HCEC 1CT (cell line): ENCODE measurements at places on chromosomes 3 and 15.

DNA sequence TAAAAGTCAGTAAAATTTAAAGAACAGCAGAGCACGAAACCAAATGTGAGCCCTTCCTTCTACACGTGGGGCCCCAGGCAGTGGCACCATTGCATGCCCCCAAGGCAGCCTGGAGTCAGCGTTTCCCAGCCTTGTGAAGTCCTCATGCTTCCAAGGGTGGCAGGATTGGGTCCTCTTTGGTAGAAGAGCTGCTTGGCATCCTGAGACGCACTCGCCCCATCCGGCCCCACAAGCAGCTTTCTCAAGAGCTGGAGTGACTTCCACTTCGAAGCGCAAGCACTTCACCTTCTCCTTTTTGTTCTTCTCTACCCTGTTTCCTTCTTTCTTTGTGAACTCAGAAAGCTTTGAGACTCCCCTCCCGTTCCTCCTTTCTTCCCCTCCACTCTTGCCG, 34.7 kb downstream of the ZNF710 start:
- no peak for DNase-seq

DNA sequence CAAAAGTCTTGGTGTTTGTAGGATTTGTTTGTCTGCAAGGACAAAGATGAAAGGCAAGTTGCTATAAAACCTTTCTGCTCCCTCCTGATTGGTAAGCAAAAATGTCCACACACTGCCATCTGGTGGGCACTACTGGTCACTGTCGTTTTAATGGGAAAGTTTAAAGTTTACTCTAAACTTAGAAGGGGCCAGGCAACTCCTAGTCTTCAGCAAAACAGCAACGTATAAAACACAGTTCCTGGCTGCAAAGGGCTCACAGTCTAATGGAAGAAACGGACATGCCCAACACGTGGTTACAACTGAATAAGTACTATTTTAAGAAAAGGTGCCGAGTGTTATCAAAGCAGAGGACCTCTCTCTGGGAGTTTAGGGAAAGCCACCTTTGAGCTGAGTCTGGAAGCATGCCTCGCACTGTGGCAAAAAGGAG, 23.7 kb upstream of the TPRG1 start:
- peak; percentile 58 for DNase-seq

- DNase-seq = peak; percentile 47
Observed at GRCh38 chr3:174355505-174355904, 503.6 kb upstream of the NAALADL2 start.

DNA sequence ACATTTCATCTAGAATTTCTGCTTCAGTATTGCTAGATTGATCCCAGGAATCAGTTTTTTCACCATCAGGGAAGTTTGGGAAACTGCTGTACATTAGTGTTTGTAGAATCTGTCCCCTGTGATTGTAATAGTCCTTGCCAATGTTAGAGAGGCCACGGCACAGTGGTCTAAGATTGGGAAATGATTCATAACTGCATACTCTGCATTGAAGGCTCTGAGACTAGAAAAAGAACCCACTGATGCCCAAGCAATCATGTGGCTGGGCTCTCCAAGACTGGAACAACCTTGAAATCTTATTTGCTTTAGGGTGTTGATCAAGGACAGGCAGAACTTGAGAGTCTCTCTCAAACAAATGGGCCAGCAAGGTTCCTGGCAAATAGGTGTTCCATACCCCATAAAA, 245.6 kb upstream of the LRTM1 start:
- DNase-seq = no peak

DNA sequence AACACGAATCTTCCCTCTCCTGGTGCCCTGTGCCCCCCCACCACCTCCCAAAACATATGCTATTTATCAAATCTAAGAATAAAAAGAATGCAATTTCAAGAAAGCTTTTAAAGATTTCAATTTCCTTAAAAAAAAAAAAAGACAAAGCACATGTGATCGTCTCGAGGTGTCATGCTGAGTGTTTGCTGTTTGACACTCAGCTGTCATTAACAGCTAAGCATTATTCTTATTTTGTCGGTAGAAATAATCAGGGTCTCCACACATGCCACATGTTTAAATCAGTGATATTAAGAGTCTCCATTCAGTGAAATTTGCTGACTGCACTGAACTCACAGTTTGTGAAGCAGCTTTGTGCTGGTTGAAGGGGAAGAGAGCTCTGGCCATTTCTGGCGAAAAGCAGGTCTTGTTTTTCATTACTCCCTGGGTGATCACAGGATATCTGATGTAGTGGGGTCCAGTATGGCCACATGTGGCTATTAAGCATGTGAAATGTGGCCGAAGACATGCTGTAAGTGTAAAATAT, 281.8 kb downstream of the SATB1 start:
- no peak for DNase-seq

DNA sequence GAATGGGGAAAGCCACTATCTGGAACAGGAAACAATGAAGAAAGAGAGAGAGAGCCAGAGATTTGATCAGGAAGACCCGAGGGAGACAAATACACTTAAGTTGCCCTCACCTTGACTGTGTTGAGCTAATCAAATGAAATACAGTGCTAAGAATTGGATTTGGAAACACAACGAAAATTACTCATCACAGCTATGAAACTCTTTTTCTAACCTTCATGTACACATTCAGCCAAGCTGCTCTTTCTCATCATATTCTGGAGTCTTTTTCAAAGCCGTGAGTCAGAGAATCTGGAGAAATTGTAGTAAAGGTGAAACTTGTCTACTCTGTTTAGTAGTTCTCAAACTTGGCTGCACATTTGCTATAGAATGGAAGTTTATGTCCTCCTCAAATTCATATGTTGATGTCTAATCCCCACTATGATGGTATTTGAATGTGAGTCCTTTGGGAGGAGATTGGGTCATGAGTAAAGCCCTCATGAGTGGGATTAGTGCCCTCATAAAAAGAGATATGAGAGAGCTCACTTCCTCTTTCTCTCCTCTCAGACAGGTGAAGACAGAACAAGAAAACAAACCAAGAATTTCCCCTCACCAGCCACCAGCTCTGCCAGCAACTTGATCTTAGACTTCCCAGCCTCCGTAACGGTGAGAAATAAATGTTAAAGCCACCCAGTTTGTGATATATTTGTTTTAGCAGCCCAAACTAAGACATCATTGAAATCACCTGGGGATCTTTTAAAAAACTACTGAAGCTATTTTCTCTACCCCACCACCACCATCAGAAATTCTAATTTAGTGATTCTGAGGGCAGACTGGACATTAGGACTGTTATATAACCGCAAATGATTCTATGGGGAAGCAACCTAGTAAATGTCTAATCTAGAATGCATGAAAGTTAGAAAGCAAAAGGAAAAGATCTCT, 143.6 kb upstream of the GRM7 start:
- DNase-seq = no peak

- peak; percentile 49 for DNase-seq
Observed at GRCh38 chr3:15860014-15860934, 62.5 kb upstream of the ANKRD28 start.
